GM12865 (cell line): ENCODE measurements at places on chromosomes 4 and X.

GRCh38 chrX:12972243-12972642 lies 2.7 kb upstream of the TMSB4X start:
- DNase-seq = no peak

DNA sequence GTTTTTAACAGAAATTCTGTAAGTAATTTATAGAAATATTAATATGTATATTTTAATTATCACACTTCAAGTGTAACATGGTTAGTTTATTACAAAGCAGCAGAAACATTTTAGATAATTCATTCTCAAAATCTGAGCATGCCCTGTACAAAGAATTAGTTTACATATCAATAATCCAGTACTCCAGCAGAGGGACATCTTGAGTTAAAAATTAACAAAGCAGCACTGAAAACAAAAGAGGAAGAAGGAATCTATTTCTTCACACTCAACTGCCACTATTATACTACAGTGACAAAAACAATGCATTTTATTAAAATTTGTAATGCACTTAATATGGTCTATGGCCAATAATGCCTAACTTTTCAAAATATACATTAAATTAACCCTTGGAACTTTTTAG lies 179.1 kb upstream of the KLHL4 start:
- DNase-seq = no peak

- DNase-seq = no peak
These were observed 824 bp upstream of the UGDH start for GRCh38 chr4:39528061-39528465.

- DNase-seq = no peak
These were observed 205.9 kb downstream of the TLL1 start for GRCh38 chr4:166078955-166079354.

DNA sequence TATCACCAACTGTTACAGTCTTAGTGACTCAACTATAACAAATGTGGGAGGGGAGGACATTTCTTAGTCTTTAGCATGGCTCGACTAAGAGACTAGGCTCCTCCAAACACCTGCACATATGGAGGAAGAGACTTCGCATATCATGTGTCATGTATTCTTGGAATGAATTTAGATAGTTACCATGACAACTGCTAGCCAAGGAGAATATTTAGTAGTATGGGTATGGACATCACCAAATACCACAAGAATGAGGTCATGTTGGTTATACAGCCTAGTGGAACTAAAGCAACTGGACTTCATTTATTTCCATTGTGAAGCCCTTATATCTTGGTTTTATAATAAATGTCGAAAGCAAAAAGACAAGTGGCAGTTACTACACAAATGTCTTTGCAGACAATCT lies 512.3 kb downstream of the CFAP47 start:
- no peak for DNase-seq

GRCh38 chr4:44421330-44422065 lies 27.1 kb downstream of the KCTD8 start:
- DNase-seq = no peak

DNA sequence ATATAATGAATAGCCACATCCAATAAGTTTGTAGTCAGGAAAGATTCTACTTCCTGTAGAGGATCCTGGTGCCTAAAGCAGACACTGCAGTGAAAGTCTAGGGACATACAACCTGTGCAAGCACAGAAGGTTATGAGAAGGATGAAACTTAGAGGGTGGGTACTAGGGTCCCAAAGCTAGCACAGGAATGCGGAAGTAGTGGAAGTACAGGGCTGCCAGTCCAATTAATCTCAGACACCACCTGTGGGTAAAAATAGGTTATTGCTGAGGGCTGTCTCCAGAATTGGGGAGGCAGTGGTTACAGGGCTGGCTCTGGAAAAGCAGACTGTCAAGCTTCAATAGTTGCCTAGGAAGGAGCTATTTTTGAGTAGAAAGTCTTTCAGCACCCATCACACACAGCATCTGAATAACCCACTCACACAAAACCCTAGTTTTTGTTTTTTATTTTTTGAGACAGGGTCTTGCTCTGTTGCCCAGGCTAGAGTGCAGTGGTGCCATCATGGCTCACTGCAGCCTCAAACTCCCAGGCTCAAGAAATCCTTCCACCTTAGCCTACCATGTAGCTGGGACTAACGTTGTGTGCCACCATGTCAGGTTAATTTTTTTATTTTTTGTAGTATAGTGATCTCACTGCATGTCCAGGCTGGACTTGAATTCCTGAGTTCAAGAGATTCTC lies 50.8 kb upstream of the ELF2 start:
- peak; percentile 16 for DNase-seq

- no peak for DNase-seq
These were observed 34.0 kb upstream of the NR0B1 start for GRCh38 chrX:30343206-30343605.

DNA sequence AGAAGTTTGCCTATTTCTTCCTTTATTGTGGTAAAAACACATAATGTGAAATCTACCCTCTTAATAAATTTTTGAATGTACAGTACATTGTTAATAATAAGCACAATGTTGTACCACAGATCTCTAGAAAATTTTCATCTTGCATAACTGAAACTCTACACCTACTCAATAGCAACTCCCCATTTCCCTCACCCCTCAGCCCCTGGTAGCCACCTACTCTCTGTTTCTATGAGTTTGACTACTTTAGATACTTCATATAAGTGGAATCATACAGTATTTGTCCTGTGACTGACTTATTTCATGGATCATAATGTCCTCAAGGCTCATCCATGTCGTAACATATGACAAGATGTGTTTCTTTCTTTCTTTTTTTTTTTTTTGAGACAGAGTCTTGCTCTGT lies 446.4 kb downstream of the RPA4 start:
- peak; percentile 48 for DNase-seq

GRCh38 chrX:103386332-103386731 lies 10.0 kb downstream of the BEX3 start:
- no peak for DNase-seq

DNA sequence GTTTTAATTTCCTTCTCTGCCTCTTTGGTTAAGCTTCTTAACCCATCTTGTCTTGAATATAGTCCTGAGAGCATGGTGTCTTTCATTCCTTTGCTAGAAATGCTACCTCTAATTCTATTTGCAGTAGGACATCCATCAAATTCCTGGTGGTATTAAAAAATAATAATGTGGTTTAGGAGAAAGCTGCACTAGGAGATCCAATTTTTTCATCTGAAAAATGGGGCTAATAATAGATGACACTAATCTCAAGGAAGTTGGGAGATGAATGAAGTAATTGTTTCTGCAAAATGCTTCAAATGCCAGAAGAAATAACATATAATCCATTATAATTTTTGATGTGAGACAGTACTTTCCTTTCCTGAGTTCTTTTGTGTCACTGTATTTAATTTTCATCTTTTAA lies 194.9 kb downstream of the PACRGL start:
- no peak for DNase-seq

DNA sequence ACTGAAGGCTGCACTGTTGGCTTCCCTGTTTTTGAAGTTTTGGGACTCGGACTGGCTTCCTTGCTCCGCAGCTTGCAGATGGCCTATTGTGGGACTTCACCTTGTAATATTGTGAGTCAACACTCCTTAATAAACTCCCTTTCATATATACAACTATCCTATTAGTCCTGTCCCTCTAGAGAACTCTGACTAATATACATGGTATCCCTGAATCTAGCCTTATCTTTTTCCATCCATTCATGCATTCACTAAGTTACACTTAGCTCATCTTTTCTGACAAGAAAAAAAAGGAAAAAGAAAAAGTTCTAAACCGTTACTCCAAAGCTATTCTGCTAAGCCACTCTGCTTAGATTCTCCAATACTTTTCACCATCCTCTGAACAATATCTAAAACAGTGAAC lies 1260.2 kb upstream of the PCDH7 start:
- DNase-seq = no peak

DNA sequence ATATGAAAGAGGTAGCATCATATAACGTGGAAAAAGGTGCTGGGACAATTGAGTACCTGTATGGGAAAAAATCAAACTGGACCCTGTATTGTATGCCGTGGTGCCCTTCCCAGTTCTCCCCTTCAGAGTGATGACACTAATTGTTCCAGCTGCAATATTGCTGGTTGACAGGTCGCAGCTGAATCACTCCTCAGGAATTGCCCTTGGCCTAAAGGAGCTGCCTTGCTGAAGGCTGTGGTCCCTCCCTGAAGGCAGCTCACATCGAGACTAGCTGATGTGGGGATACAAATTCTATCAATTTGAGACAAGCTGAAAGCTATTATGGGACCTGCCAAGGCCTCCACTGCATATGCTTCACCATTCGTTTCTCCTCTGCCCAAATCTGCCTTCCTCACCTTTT lies 39.3 kb upstream of the CXCL8 start:
- no peak for DNase-seq

- no peak for DNase-seq
These were observed 380.6 kb upstream of the MAGEB2 start for GRCh38 chrX:29834764-29835163.

GRCh38 chr4:47274901-47275300 lies 188.6 kb downstream of the COMMD8 start:
- no peak for DNase-seq

- peak; percentile 81 for DNase-seq
These were observed 2.3 kb upstream of the ZCCHC4 start for GRCh38 chr4:25310066-25310802.

DNA sequence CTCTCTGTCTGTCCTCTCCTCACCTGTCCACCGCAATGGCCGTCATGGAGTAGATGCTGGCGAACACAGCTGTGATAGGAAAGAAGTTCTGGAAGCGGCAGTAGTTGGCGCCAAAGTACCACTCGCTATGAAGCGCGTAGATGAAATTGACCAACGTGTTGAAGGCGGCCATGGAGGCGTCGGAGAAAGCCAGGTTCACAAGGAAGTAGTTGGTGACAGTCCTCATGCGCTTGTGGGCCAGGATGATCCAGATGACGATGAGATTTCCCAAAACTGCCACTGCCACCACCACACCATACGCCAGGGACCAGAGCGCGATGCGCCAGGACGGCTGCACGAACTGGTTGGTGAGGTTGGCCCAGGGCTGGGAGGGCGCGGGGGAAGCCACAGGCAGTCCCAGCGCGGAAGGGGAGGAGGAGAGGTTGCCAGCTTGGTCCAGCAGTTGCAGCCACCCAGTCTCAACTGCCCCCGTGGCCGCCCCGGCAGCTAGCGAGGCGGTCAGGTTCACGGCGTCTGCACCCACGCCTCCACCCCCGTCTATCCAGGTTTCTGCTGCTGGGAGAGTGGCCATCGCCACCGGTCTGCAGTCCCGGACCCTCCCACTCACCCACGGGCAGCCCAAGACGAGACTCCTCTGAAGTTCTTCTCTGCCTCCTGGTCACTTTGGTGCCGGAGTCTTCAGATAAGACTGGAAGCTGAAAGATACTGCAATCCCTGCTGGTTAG lies 518 bp downstream of the TACR3 start:
- no peak for DNase-seq

DNA sequence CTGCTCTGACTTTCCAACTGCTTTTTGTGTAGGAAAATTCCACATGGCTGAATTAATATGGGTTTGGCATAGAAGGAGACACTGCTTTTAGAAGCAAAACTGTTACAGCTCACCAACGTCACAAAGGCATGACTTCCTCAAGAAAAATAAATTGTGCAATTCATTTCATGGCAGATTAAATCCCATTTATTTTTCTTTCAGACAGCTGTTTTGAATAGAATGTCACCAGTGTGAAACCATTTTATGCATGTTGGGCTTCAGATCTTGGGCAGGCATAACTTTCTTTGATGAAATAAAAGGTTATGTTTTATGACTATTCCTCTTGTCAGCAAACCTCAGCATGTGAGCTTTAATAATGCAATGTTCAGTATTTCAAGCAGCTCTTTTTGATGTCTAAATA lies 542.8 kb downstream of the GALNTL6 start:
- DNase-seq = no peak

- no peak for DNase-seq
These were observed 840.3 kb upstream of the ADGRL3 start for GRCh38 chr4:60359746-60360367.

DNA sequence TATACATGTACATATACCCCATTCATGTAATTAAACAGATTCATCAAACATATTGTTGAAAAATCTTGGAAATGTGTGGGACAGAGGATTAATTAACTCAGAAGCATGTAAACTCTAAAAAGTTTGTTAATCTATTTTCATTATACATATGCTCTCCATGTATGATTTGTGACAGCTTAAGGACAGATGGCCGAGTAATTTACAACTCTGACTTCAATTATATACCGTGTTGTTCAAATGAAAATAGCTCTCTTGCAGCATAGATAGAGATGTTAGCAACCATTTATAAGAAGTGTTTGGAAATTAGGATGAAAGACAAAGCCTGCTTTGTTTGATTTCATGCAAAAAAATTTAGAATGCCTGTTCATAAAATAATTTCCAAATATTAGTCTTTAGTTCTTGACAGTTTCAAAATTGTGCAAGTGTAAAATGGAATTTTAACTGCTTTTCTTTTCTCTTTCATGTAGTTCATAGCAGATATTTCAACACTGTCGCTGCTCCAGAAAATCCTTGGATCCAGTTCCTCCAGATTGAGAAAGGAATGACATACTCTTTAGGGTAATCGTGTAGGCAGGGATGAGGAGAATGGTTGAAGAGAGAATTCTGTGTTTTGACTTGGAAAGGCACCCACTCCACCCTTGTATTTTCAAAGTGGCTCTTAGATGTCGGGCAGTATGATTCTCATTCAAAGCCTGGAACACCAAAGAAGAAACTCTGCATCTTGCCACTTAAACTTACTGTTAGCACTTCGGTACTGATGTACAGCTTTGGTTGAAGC lies 23.1 kb downstream of the AFF2 start:
- no peak for DNase-seq

DNA sequence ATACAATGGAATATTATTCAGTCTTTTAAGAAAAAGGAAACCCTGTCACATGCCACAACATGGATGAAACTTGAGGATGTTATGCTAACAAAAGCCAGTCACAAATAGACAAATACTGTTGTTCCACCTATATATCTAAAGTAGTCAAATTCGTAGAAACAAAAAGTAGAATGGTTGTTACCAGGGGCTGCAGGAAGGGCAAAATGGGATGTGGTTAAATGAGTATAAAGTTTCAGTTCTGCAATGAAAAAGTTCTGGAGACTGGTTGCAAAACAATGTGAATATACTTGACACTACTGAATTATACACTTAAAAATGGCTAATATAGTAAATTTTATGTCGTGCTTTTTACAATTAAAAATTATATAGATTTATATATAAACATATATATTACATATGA lies 12.2 kb downstream of the SPOCK3 start:
- peak; percentile 63 for DNase-seq

DNA sequence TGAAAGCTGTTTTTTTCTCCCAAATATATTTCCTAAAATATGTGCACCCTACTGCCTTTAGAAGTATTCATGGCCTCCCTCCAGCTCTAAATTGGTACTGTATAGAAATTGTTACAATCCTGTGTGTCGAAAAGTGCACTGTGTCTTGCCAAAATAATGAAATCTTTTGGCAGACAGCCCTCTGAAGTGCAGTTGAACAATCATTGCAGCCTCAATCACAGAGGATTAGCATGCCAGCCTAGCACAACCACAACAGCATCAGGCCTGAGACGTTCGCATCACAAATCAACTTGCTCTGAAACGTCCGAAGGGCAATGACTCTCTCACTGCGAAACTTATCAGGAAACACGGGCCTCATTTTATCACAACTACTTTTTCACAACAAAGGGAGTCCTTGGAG lies 99.0 kb downstream of the ANOS1 start:
- no peak for DNase-seq

GRCh38 chr4:2255501-2256155 lies 6.3 kb downstream of the MXD4 start:
- no peak for DNase-seq

GRCh38 chr4:73684097-73684496 lies 56.3 kb upstream of the CXCL8 start:
- DNase-seq = no peak

GRCh38 chr4:100988876-100989275 lies 358.4 kb downstream of the PPP3CA start:
- DNase-seq = no peak

GRCh38 chrX:17525762-17526555 lies 151.0 kb downstream of the NHS start:
- DNase-seq = no peak
